HAP-1 (cell line): ENCODE measurements at places on chromosomes 16 and 17.

DNA sequence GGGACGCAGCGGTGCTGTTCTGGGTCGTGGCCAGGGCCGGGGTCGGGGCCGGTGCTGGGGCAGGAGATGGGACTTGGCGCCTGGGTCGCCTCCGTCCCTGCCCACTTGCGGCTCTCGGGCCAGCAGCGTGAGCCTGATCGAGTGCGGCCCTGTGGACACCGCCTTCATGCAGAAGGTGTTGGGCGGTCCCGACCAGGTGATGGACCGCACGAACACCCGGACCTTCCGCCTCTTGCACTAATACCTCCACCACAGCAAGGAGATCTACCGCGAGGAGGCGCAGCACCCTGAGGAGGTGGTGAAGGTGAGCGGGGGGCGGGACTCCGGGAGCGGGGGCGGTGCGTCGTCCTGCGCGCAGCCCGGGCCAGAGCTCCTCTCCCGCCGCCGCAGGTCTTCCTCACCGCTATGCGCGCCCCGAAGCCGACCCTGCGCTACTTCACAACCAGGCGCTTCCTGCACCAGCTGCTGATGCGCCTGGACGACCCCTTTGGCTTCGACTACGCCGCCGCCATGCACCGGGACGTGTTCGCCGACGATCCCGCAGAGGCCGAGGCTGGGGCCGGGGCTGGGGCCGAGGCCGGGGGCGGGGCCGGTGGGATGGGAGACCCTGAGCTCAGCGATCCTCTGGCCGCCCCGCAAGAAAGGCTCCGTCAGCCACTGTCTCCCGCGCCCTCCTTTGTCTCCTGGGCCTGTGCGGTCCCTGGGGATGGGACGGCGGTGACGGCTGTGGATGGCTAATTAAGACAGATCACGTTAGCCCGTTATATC, 4.5 kb upstream of the HSD17B1 start:
- DNase-seq: no peak

DNA sequence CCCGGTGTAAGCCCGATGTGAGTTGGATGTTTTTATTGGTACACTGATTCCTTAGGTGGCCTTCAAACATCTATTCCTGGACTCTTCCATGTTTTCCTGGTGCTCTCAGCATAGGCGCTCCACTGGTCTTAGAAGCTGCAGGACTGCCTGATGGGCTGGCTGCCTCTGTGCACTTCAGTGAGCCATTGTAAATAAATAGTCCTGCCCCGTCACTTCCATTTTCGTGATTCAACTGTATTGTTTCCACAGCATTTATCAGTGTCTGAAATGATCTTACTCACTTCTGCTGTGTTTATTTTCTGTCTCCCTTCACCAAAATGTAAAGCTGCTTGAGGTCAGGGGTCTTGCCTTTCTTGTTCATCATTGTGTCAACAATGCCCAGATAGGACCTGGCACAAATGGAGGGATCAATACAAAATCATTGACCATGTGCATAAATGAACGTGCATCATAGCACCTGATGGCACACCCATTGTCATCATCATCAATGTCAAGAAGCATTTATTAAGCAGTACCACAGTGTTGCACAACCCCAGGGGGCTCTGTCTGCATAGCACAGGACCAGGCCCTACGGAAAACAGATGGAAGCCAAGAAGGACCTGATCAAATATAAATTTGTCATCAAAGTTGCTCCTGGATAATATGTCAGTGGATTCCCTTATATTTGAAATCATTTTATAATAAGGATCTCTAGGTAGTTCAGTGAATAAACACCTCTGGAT, 66.6 kb upstream of the CPHXL start:
- no peak for DNase-seq

DNA sequence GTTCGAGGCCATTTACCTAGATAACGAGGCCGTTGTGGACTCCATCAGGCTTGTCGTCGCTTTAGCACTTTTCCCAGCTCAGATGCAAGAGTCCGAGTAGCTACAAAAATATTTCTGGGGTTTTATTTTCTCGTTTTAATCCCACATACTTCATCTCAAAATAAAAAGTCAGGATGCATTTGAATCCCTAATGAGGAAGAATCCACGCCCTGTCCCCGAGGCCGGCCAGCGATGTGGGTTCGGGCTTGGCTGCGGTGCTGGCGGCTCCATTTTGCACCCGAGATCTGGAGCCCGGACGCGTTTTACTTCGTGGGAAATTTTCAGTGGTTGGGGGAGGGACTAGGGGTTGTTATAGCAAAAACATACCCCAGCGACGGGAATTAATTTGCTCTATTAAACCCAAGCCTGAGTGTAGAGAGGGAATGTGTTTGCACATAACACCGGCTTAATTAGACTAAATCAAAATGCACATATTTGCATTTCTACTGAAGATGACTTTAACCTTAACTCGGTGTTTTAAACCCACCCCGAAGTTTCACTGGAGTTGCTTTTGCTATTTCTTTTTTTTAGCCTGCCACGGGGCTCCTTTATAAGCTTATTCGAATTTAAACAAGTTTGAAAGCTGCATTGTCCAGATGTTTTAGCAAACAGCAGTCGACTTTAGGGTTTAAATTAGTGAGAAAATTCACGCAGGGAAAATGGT, 4.8 kb downstream of the IRX5 start:
- DNase-seq: no peak

DNA sequence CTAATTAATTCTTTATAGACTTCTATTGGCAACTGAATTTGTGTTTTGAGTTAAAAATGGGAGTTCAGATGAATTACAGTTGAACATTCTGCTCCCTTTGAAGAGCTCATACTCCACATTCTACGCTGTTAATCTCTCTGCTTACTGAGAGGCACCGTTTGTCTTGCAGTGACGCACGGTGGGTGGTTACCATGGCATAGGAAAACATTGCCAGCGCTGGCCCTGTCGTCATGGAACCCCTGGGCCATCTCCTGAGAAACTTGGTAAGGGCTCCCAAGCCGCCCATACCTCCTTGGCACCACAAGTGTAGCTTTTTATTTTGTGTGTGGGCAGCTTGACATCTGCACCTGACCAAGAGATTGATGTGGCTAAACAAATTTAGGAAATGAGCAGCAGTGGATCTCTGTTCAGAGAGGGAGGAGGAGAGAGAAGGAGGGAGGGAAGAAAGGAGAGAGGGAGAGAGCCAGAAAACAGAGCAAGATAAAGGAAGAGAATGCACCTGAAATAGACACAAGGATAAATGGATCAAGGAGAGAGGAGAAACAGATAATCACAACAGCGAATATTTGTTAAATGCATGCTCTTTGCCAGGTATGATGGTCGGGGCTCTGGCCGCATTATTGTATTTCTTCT, 398.5 kb downstream of the HAPSTR1 start:
- DNase-seq: no peak

- no peak for DNase-seq
Observed at GRCh38 chr17:2075336-2076086, 20.6 kb downstream of the HIC1 start.

GRCh38 chr17:51132964-51133319, 12.3 kb upstream of the SPAG9 start:
- no peak for DNase-seq

DNA sequence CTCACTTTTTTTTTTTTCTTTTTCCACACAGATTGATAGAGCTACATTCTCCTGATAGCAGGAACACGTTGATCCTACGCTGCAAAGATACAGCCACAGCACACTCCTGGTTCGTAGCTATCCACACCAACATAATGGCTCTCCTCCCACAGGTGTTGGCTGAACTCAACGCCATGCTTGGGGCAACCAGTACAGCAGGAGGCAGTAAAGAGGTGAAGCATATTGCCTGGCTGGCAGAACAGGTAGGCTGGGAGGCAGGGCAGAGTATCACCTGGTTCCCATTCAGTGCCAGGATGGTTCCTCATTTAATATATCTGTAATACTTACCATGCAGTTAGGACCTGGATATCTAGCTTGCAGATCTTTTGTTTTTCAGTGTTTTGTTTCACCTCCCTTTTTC, 51.1 kb upstream of the VPS4A start:
- DNase-seq: no peak

GRCh38 chr16:86970279-86970678, 346.9 kb downstream of the C16orf95 start:
- DNase-seq: no peak

- DNase-seq: no peak
Observed at GRCh38 chr17:34776456-34777443, 184.5 kb downstream of the CCT6B start.

DNA sequence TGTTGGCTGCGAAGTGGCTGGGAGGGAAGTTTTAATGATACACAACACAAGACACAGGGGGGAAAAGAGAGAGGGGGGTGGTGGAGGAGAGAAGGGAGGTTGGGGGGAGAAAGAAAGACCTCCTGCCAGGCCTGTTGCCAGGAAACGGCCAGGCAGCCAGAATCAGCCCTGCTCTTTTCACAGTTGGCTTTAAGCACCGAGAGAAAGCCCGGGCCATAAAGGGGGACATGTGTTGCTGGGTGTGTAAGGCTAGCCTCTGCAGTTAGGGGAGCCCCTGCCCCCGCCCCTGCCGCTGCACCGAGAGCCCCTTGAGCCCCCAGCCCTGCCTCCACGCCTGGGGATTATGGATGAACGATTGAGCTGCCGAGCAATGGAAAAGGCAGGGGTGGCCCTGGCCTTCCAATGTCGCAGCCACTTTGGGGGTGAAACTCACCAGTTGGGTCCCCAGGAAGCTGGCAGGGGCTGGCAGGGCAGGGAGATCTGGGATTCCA, 13.9 kb upstream of the WNT3 start:
- no peak for DNase-seq

GRCh38 chr16:78211946-78212345, 112.5 kb downstream of the WWOX start:
- DNase-seq: no peak

GRCh38 chr17:38333635-38334295, 10.0 kb downstream of the GPR179 start:
- DNase-seq: no peak

GRCh38 chr16:57675741-57676551, 7.8 kb downstream of the ADGRG3 start:
- DNase-seq: no peak

- no peak for DNase-seq
Observed at GRCh38 chr16:82653550-82654511, 27.1 kb downstream of the CDH13 start.

DNA sequence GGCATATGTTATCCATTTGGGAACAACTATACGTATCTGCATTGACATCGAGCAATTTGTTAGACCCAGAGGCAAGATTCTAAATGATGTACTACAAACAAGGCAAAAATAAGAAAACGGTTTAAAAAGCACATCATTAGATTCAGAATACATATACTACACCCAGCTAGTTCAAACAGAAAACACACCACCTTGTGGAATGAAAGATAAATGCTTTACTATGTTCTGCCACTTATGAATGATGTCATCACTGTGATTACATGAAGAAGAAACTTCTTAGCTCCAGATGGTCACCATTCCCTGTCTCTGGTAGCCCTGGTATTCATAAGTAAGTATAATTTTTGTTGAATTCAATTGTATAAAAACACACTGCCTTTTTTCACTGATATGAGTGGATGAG, 7.8 kb downstream of the NACA2 start:
- no peak for DNase-seq

- DNase-seq: no peak
Observed at GRCh38 chr17:35998756-35999155, 2.6 kb downstream of the CCL15 start.

GRCh38 chr16:15498427-15499175, 64.2 kb downstream of the BMERB1 start:
- no peak for DNase-seq

- peak; percentile 50 for DNase-seq
Observed at GRCh38 chr17:44830359-44831288, 537 bp upstream of the GJC1 start.

- DNase-seq: no peak
Observed at GRCh38 chr17:4658478-4659305, 17.2 kb upstream of the ALOX15 start.

DNA sequence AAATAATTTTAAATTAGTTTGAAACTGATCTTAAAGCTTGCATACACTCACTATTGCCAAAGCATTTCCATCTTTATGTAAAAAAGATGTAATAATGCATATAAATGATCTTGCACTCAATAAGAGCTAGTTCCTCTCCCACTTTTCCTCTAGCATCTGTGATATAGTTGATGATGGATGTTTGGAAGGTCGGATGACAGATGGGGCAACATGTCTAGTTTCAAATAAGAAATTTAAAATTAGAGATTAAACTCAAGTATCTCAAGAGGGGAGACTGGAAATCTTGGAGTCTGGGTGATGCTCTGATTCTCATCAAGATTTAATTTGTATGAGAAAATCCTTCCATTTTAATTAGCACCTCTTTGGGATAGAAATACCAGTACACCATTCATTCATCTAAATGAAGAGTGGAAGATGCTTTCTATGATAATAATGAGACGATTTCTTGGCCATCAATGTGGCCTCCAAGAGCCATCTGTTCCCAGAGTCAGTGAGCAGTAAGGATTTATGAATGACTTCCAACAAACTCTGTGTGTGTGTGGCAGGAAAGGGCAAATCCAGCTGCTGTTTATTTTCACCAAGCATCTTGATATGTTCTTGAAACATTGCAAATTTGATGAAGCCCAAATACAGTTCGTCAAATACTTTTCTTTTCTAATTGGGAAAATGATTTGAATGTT, 616.3 kb upstream of the CDH8 start:
- no peak for DNase-seq

GRCh38 chr17:47210105-47210504, 957 bp downstream of the MYL4 start:
- DNase-seq: no peak

DNA sequence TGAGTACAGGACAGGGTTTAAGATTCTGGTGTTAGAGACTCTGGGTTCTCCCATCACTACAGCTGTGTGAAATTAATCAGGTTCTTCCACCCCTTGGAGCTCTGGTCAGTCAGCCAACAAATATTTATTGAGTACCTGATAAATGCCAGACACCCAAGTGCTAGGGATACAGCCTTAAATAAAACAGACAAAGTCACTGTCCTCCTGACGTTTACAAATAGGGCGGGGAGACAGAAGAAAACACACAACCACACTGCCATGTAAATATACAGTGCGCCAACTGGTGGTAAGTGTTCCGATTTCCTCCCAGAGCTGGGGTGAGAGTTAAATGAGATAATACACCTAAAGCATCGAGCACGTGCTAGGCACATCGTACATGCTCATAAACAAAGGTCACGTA, 121.0 kb downstream of the COPRS start:
- DNase-seq: no peak
